ENCODE measurements at places on chromosomes 5 and 9.

DNA sequence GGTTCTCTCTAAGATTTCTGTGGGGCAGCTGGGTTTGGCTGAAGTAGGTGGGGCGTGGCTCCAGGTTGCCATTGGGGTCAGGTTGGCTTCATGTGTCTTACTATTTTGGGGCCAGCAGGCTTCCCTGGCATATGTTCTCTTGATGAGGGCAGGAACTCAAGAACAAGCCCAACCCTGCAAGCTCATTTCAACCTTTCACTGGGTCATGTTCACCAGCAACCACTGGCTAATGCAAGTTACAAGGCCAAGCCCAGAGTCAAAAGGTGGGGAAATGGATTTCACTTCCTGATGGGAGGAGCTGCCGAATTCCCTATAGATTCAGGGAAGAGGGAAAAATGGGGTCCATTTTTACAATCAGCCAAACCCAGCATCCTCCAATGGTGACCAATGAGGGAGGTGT, 34.0 kb upstream of the HAND1 start:
- peaks cover 58% of the 10 kb centered on the region for H3K27me3 ChIP-seq
- H3K4me3 ChIP-seq, result no peak overlapping the region
- peaks cover 19% of the 10 kb centered on the region for H3K4me1 ChIP-seq
- H3K36me3 ChIP-seq, result no peaks in the 10 kb centered on the region
- no peak overlapping the region for H3K27ac ChIP-seq

- H3K27ac ChIP-seq, result no peak overlapping the region
- H3K4me1 ChIP-seq, result no peaks in the 10 kb centered on the region
- DNase-seq, result no peak
- H3K27me3 ChIP-seq, result peaks cover 6% of the 10 kb centered on the region
- no peak overlapping the region for H3K4me3 ChIP-seq
Measured at GRCh38 chr5:53739111-53739510, 178.7 kb downstream of the NDUFS4 start.

- H3K27ac ChIP-seq, result no peak overlapping the region
- no peaks in the 10 kb centered on the region for H3K4me1 ChIP-seq
- no peaks in the 10 kb centered on the region for H3K36me3 ChIP-seq
- H3K4me3 ChIP-seq, result no peak overlapping the region
- no peak for DNase-seq
- H3K27me3 ChIP-seq, result no peaks in the 10 kb centered on the region
Measured at GRCh38 chr5:170192829-170193228, 40.0 kb upstream of the C5orf58 start.

DNA sequence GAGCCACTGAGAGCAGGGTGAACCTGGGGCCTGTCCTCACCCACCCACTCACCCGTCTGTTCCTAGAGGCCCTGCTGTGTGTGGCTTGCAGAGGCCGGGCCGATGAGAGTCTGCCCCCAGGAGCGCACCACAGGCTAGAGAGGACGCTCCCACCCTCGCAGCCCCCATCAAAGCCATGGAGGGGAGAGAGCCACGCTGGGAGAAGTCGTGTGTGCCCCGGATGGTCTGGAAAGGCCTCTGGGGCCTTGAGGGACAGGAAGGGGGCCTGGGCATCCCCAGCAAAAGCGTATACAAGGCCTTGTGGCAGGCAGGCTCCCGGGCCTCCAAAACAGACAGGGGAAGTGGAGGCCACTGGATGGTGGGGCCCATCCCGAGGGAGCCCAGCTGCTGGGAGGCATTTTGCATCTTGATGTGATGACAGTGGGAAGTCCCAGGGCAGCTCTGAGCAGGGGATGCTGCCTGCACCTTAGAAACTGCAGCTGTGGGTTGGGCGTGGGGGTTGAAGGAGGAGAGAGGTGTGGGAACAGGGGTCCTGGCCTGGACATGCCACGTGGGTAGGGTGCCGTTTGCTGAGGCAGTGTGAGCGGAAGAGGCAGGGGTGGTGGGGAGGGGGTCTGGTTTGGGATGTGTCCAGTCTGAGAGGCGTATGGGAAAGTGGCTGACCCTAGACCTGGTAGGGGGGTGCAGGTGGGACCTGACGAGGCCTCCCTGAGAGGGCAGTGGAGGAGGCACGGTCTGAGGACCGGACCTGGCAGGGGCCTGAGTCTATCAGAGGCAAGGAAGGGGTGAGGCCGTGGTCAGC, 43.0 kb upstream of the NOTCH1 start:
- H3K36me3 ChIP-seq, result no peaks in the 10 kb centered on the region
- H3K27ac ChIP-seq, result peak overlapping the region; percentile 25
- peak overlapping the region; percentile 18 for H3K4me3 ChIP-seq
- no peaks in the 10 kb centered on the region for H3K27me3 ChIP-seq
- H3K4me1 ChIP-seq, result peaks cover 16% of the 10 kb centered on the region

GRCh38 chr9:29214154-29214689, 1640.9 kb upstream of the C9orf72 start:
- H3K27ac ChIP-seq, result no peak overlapping the region
- H3K36me3 ChIP-seq, result no peaks in the 10 kb centered on the region

DNA sequence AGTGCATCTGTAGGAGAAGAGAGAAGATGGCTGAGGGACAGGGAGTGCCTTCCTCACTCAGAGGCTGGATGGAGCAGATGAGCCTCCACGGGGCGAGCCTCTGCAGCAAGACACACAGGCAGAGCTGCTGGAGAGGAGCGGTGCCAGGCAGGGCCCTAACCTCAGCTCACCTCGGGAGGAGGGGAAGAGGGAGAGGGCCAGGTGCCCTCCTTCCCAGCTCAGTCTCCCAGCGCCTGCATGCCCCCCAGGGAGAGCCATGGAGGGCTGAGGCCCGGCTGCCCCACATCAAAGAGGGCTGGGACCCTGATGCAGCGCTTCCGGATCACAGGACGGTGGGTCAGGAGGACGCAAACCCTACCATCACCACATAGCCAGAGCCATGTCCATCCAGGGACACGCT, 13.6 kb upstream of the SPATA31E1 start:
- no peaks in the 10 kb centered on the region for H3K27me3 ChIP-seq
- DNase-seq, result no peak
- no peak overlapping the region for H3K4me3 ChIP-seq

GRCh38 chr9:96289392-96289791, 12.6 kb downstream of the HSD17B3 start:
- H3K36me3 ChIP-seq, result no peaks in the 10 kb centered on the region
- no peak overlapping the region for H3K27ac ChIP-seq
- H3K27me3 ChIP-seq, result peaks cover 3% of the 10 kb centered on the region
- no peak overlapping the region for H3K4me3 ChIP-seq
- H3K4me1 ChIP-seq, result no peaks in the 10 kb centered on the region

DNA sequence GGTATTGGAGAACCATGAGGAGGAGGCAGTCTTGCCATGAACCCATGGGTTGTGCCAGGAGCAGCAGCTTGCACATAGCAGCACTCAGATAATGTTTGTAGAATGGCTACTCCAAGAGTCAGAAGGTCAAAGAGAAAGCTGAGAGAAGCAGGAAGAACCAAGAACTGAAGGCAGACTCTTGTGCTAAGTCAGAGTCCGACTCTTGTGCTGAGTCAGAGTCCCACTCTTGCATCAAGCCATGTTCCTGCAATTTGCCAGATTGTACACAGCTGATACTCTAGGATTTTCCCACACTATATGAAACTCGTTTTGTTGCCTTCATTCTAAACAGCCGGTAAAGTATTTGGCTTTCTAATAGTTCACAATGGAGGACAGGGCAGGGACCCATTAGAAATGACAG, 26.2 kb upstream of the HSPA9 start:
- peaks cover 18% of the 10 kb centered on the region for H3K4me1 ChIP-seq
- H3K36me3 ChIP-seq, result no peaks in the 10 kb centered on the region
- no peak for DNase-seq
- H3K27ac ChIP-seq, result no peak overlapping the region
- H3K4me3 ChIP-seq, result no peak overlapping the region

GRCh38 chr9:72441848-72442607, 77.0 kb upstream of the ZFAND5 start:
- H3K4me1 ChIP-seq, result peaks cover 20% of the 10 kb centered on the region
- no peak overlapping the region for H3K4me3 ChIP-seq
- H3K27me3 ChIP-seq, result no peaks in the 10 kb centered on the region
- H3K27ac ChIP-seq, result no peak overlapping the region
- DNase-seq, result no peak

DNA sequence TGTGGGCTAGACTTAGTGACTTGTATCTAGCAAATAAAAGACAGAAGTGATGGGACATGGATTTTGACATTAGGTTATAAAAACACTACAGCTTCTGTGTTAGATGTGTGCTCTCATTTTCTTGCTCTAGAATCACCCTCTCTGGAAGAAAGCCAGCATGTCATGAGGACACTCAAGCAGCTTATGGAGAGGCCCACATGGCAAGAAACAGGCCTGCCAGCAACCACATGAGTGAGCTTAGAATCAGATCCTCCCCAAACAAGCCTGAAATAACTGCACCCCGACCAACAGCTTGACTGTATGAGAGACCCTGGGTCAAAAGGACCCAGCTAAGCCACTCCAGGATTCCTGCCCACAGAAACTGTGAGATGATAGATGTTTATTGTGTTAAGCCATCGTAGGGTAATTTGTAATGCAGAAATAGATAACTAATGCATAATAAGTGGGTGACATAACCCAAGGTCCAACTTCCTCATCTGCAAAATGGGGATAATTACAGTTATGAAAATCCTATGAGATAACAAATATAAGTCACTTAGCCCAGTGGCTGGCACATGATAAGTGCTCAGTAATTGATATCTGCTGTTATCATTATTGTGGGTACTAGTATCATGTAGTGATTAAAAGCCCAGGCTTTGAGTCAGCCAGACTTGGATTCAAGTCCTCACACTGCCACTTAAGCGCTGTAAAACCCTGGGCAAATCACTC, 86.5 kb downstream of the KLHL3 start:
- H3K27ac ChIP-seq, result no peak overlapping the region
- DNase-seq, result no peak
- H3K36me3 ChIP-seq, result peaks cover 12% of the 10 kb centered on the region
- no peaks in the 10 kb centered on the region for H3K27me3 ChIP-seq
- H3K4me3 ChIP-seq, result no peak overlapping the region
- H3K4me1 ChIP-seq, result peaks cover under 1% of the 10 kb centered on the region

DNA sequence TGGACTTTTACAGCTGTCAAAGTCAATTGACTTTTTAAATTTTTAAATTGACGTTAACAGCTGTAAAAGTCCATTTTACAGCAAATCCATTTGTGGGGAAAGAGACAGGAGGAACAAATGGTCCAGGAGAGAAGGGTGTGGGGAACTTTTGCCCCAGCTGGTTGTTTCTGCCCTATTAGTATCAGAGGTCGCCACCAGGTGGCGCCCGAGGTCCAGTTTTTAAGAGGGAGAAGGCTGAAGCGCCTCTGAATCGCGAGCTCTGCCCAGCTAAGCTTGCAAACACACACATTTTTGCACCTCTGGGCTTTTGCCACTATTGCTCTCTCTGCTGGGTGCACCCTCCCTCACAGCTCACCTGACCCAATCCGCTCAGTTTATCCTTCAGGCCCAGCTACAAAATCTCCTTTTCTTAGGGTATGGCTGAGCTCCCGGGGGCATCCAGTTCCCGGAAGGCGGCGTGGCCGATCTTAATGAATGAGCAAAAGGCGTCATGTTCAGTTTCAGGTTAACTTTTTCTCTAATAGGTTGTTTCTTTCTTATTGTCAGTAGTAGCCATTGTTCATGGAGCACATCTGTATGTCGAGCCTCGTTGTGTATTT, 6.3 kb upstream of the TTLL11 start:
- peak overlapping the region; percentile 24 for H3K4me3 ChIP-seq
- peak; percentile 67 for DNase-seq
- H3K4me1 ChIP-seq, result peaks cover 12% of the 10 kb centered on the region
- no peaks in the 10 kb centered on the region for H3K36me3 ChIP-seq
- peaks cover 17% of the 10 kb centered on the region for H3K27me3 ChIP-seq

DNA sequence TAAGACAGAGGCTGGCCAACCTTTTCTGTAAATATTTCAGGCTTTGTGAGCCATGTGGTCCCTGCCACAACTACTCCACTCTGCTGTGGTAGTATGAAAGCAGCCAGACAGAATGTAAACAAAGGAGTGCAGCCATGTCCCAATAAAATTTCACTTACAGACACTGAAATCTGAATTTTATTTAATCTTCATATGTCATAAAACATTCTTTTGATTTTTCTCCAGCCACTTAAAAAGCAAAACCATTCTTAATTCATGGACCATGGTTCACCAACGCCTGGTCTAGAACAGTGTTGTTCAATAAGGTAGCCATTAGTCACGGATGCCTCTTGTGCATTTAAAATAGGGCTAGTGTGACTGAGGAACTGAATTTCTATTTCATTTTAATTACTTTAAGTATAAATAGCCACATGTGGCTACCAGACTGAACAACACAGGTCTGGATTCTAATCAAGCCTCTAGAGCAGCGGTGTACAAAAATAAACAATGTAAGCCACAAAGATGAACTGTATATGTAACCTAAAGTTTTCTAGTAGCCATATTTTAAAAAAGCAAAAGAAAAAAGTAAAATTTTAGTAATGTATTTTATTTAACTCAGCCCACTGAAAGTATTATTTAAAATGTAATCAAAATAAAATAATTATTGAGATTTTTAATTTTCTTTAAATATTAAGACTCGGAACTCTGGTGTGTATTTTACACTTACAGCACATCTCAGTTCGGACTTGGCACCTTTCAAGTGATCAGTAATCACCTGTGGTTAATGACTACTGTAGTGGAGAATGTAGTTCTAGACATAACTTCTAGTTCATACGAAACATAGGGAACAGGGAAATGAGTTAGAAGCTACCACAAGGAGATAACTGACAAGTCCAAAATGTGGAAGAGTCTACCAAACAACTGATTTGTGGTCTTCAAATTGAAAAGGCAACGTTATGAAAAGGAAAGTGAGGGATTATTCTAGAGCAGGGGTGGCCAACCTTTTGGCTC, 14.3 kb downstream of the GEMIN5 start:
- no peaks in the 10 kb centered on the region for H3K4me1 ChIP-seq
- H3K36me3 ChIP-seq, result peaks cover 26% of the 10 kb centered on the region
- H3K27ac ChIP-seq, result no peak overlapping the region

GRCh38 chr9:111231801-111232580, 98.0 kb downstream of the OR2K2 start:
- no peak overlapping the region for H3K27ac ChIP-seq
- peaks cover 3% of the 10 kb centered on the region for H3K27me3 ChIP-seq
- no peak for DNase-seq
- no peaks in the 10 kb centered on the region for H3K4me1 ChIP-seq
- H3K36me3 ChIP-seq, result no peaks in the 10 kb centered on the region

GRCh38 chr5:107499237-107499636, 171.5 kb downstream of the EFNA5 start:
- no peak overlapping the region for H3K27ac ChIP-seq
- H3K4me1 ChIP-seq, result peaks cover 5% of the 10 kb centered on the region
- H3K27me3 ChIP-seq, result peaks cover 20% of the 10 kb centered on the region
- DNase-seq, result no peak
